Neural progenitor cell (in vitro differentiated cells): ENCODE measurements at places on chromosomes 6 and 20. TPM values are rescaled to one million over a fixed set of nuclear protein-coding genes. Genes with fewer than 3 reads are reported as not detected.

The PAX1 gene
- not detected in 2 replicates for total RNA-seq

GRCh38 chr6:156707818-156708217, 69.4 kb upstream of the ARID1B start:
- no peaks in the 10 kb centered on the region for H3K4me1 ChIP-seq
- DNase-seq = no peak
- H3K27ac ChIP-seq = no peak overlapping the region
- no peaks in the 10 kb centered on the region for H3K27me3 ChIP-seq
- no peak overlapping the region for H3K4me3 ChIP-seq

DNA sequence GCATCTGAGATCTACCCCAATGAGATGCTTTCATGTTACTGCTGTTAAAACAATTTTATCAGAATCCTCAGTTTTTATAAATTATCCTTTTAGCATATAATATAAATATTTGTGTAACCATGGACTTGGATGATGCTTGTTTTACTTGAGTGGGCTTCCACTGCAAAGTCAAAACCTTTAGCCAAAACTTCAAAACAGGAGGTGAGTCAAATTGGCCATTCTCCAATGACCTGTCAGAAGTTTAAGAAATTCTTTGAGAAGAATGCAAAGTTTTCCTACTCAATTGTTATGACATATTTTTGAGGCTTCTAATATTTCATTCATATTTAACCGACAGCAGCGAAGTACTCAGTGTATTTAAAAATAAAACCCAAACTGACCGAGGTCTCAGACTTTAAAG, 507.9 kb downstream of the EYS start:
- H3K4me1 ChIP-seq = no peaks in the 10 kb centered on the region
- H3K27me3 ChIP-seq = no peaks in the 10 kb centered on the region
- DNase-seq = no peak
- no peaks in the 10 kb centered on the region for H3K36me3 ChIP-seq
- no peak overlapping the region for H3K4me3 ChIP-seq

DNA sequence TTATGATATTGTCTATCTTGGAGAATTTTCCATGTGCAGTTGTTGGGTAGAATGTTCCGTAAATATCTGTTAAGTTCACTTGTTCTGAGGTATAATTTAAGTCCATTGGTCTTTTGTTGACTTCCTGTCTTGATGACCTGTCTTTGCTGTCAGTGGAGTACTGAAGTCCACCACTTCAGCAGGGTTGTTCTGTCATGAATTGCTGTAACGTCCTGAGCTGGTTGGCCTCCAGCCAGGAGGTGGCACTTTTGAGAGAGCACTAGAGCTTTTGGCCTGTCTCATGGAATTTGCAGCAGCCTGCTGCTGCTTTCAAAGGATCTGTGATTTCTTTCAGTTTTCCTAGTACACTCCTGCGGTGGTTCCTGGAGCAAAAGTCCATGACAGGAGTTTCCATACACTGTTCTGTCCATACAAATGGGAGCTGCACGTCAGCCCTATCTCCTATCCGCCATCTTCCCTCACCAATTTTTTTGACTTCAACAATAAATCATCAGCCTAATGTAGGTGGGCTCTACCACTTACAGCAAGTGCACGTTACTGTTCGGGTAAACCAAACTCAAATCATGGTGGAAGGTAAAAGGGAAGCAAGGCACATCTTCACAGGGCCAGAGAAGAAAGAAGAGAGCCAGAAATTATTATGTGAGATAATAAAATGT, 46.9 kb upstream of the TRERF1 start:
- DNase-seq = no peak
- no peaks in the 10 kb centered on the region for H3K4me1 ChIP-seq
- no peaks in the 10 kb centered on the region for H3K36me3 ChIP-seq

GRCh38 chr6:75619230-75619899, 17.7 kb downstream of the SENP6 start:
- H3K36me3 ChIP-seq = peaks cover 29% of the 10 kb centered on the region
- no peak overlapping the region for H3K27ac ChIP-seq
- DNase-seq = no peak

DNA sequence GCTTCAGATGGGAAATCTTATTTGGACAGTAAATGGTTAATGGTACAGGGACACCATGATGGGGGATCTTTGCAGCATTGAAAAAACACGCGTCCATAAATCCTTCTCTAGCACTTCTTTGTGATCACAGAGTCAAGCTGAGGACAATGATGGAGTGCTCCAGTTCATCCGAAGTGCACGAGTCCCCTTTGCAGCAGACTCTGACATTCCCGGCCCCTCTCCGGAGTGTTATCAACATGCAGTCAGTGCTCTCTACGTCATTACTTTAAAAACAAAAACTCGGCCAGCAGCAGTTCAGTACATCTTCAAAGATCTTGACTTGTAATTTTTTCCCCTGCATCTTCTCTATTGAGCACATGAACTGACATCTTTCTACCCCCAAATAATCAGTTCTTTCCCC, 185.5 kb upstream of the AKAP12 start:
- peak; percentile 23 for DNase-seq
- no peaks in the 10 kb centered on the region for H3K27me3 ChIP-seq
- H3K4me1 ChIP-seq = peaks cover 7% of the 10 kb centered on the region
- H3K4me3 ChIP-seq = no peak overlapping the region
- H3K27ac ChIP-seq = no peak overlapping the region
- no peaks in the 10 kb centered on the region for H3K36me3 ChIP-seq

GRCh38 chr20:32062776-32063170, 10.7 kb downstream of the HCK start:
- H3K36me3 ChIP-seq = no peaks in the 10 kb centered on the region
- no peak overlapping the region for H3K4me3 ChIP-seq
- DNase-seq = no peak
- H3K4me1 ChIP-seq = peaks cover 3% of the 10 kb centered on the region
- no peak overlapping the region for H3K27ac ChIP-seq
- peaks cover 30% of the 10 kb centered on the region for H3K27me3 ChIP-seq

DNA sequence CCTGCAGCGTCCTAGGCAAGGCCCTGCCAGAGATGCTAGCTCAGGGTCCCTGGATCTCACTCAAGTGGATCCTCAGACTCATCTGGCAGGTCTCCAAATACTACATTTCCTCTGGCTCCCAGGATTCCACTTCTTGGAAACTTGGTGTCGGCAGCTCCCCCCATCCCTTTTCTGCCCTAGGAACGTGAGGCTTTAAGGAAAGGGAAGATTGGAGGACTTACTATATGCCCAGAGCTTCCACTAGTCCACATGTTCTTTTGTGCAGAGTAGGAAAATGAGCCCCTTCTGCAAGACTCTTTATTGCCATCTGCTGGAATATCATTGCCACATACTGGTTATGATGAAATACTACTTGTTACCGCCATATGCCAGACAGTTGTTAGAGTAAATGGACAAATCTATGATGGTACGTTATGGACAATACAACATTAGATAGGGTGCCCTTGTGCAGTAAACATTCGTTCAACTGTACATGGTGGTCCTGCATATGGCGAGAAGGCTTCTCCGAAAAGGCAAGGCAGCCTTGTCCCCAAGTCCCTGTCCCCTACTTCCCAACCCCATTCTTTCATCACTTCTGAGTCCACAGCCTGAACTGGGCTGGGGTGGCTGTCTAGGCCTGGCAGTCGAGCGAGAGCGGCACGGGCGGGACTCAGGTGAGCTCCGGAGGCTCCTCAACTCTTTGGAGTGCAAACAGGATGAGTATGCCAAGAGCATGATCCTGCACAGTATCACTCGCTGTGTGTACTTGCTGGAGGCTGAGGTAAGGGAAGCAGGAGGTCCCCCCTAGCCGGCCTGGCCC, 780 bp downstream of the ARMC12 start:
- H3K27me3 ChIP-seq = no peaks in the 10 kb centered on the region
- H3K4me3 ChIP-seq = no peak overlapping the region
- H3K36me3 ChIP-seq = no peaks in the 10 kb centered on the region
- H3K27ac ChIP-seq = peak overlapping the region; percentile 90
- H3K4me1 ChIP-seq = peaks cover 43% of the 10 kb centered on the region

DNA sequence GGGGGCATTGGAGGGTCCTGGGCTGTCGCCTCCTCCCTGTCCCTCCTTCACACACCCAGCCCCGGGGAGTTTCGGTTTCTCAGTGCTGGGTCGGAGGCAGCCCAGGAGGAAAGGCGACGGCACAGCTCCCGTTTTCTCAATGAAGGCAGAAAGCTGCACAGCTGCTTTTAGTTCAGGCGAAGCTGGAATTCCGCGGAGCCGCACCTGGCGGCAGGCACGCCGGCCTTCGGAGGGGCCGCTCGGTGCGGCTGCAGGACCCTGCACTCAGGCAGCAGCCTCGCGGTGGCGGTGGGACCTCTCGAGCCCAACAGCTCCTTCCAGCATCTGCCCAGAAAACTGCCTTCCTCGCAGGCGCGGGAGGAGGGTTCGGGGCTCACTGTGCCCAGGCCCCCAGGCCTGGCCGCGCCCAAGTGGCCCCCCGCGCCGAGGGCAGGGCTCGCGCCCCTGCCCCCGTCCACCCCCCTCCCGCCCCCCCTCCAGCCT, 4.6 kb downstream of the FOXQ1 start:
- DNase-seq = peak; percentile 78
- H3K27me3 ChIP-seq = peaks cover 65% of the 10 kb centered on the region
- peak overlapping the region; percentile 38 for H3K4me3 ChIP-seq

GRCh38 chr6:161038229-161039031, 46.9 kb downstream of the MAP3K4 start:
- no peaks in the 10 kb centered on the region for H3K36me3 ChIP-seq
- H3K4me1 ChIP-seq = no peaks in the 10 kb centered on the region
- no peak overlapping the region for H3K4me3 ChIP-seq
- H3K27ac ChIP-seq = no peak overlapping the region
- no peak for DNase-seq

The PSORS1C1 gene
- total RNA-seq = not detected in 2 replicates

DNA sequence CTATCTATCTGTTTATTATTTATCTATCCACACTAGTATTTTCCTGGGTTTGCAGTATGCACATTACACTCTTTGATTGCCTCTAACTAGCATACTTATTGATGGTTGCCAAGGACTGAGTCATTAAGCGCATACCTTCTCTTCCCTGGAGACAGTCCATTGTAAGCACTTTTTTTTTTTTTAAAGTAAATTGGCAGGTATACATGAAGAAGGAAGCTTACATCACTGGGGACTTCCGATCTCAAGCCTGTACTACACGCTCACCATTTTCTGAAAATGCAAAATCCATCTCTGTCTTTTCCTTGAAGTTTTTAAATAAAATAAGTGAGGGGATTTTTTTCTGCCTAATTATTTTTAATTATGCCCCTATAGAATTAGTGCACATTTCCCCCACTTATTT, 63.5 kb downstream of the HMGN3 start:
- no peaks in the 10 kb centered on the region for H3K4me1 ChIP-seq
- DNase-seq = no peak
- H3K27ac ChIP-seq = no peak overlapping the region
- no peaks in the 10 kb centered on the region for H3K27me3 ChIP-seq
- H3K4me3 ChIP-seq = no peak overlapping the region

DNA sequence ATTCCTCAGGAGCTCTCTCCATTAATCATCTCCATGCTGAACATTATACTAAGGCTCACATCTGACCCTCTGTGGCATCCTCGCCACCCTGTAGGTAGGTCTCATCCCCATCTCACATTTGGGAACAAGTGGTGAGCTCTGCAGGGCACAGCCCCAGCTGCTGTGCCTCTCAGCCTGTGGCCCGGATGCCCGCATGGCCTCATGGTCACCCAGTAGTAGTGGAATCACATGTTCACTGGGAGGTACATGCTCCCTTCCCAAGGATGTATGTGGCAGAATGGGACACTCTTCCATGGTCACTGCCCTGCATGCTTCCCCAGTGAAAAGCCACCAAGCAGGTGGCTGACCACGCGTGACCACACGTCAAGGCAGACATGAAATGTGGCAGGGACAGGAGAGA, 26.3 kb upstream of the APMAP start:
- H3K4me3 ChIP-seq = no peak overlapping the region
- H3K27me3 ChIP-seq = no peaks in the 10 kb centered on the region
- no peak overlapping the region for H3K27ac ChIP-seq
- H3K36me3 ChIP-seq = no peaks in the 10 kb centered on the region

GRCh38 chr20:33507461-33507860, 17.6 kb downstream of the CBFA2T2 start:
- no peaks in the 10 kb centered on the region for H3K4me1 ChIP-seq
- no peaks in the 10 kb centered on the region for H3K36me3 ChIP-seq
- no peaks in the 10 kb centered on the region for H3K27me3 ChIP-seq
- DNase-seq = no peak
- H3K4me3 ChIP-seq = no peak overlapping the region

- H3K4me3 ChIP-seq = no peak overlapping the region
- DNase-seq = no peak
- H3K27me3 ChIP-seq = no peaks in the 10 kb centered on the region
- no peaks in the 10 kb centered on the region for H3K36me3 ChIP-seq
- no peaks in the 10 kb centered on the region for H3K4me1 ChIP-seq
Observed at GRCh38 chr6:49454787-49455709, 8.0 kb downstream of the MMUT start.
